Caki2 (cell line): ENCODE measurements at places on chromosomes 5 and 9. TPM values are rescaled to one million over a fixed set of nuclear protein-coding genes. Genes with fewer than 3 reads are reported as not detected.

Gene C5
- total RNA-seq: 0.96 and 1.9 TPM in 2 replicates

Gene C5orf52
- not detected in 2 replicates for total RNA-seq

Gene OBP2B
- total RNA-seq: not detected in 2 replicates

Gene PRLR
- total RNA-seq: not detected in 2 replicates

Gene GDF9
- 0.30 TPM in 1 of 2 replicates, not detected in the other for total RNA-seq

Gene PCDHA9
- total RNA-seq: not detected in 2 replicates

Gene DRD1
- not detected in 2 replicates for total RNA-seq

Gene ZBTB6
- 2.3 and 6.1 TPM in 2 replicates for total RNA-seq

Gene DDX4
- not detected in 2 replicates for total RNA-seq

Gene CTXN3
- total RNA-seq: not detected in 2 replicates

- DNase-seq: peak; percentile 92
Observed at GRCh38 chr5:107671742-107672210, 1.0 kb upstream of the EFNA5 start.

- no peak for DNase-seq
Observed at GRCh38 chr5:68818057-68818695, 275.6 kb upstream of the SLC30A5 start.

DNA sequence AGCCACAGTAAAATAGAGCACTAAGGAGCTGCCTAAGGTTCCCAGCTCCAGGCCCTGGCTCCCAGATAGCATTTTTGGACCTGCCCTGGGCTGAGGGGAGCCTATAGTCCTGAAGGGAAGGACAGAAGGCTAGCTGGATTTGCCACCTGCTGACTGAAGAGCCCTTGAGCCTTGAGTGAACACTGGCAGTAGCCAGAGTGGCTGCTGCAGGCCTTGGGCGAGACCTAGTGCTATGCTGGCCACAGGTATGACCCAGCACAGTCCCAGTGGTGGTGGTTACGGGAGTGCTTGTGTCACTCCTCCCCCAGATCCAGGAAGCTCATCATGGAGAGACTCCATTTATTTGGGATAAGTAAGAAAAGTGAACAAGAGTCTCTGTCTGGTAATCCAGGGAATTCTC lies 10.3 kb upstream of the STX17 start:
- DNase-seq: no peak

DNA sequence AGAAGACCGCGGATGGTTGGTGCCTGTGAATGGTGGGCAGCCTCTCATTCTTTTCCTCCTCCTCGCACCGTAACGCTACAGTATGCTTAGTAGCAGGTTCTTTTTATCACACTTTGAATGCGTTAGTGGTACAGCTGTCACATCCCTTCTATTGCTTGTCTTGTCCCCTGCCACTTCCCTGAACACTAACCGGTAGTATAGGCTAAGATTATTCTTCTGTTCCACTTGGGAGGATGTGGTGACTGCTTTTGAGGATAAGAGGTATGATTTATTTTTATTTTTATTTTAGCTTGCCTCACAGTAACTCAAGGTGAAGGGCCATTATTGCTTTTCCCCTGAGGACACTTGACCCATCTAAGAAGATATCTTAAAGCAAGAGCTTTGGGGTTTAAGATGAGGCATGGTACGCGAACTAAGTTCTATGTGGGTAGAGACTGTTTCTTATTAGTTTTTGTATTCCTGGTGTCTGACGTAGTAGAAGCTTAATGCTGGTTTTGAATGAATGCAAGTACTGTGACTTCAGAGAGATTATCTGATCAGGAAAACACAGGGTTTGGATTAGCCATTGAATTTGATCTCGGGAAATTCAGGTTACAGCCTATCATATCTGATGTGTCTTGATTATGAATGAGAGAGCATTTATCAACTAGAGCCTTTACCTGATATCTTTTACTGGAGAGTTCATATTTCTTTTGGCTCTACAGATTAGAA lies 951 bp downstream of the UNC13B start:
- DNase-seq: no peak

DNA sequence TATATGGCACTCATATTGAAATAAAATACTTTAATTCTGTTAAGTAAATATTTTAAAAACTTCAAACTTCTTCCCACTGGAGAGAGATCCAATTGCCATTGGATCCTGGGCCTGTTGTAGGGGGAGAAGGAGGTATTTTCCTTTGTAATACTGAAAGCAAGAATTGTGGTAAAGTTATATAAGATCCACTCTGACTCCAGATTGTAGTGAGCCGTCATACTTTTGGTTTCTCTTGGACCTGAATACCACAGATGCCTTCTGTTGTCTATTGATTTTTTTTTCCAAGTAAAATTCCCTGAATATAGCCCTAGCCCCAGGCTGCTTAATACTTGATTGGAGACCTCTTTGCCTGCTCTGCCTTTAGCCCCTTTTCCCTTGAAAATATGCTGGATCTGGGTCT lies 86.9 kb downstream of the ATG10 start:
- no peak for DNase-seq

GRCh38 chr9:123418052-123418430 lies 62.0 kb downstream of the CRB2 start:
- DNase-seq: no peak

DNA sequence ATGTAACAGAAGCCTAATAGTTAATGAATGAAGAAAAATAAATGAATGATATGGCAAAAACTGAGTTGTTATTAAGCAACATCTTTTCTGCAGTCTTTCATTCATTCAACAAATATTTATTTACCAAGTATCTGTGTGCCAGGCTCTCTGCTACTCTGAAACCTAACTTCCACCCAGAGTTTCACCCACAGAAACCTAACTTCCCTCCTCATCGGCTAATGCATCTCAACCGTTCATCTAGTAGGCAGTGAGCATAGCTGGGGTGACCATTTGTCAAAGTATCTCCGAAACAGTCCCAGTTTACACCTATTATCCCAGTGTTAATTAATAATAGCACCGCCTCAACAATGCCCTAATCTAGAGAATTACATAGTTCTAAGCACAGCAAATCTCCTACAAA lies 1.5 kb downstream of the TTC39B start:
- DNase-seq: no peak

DNA sequence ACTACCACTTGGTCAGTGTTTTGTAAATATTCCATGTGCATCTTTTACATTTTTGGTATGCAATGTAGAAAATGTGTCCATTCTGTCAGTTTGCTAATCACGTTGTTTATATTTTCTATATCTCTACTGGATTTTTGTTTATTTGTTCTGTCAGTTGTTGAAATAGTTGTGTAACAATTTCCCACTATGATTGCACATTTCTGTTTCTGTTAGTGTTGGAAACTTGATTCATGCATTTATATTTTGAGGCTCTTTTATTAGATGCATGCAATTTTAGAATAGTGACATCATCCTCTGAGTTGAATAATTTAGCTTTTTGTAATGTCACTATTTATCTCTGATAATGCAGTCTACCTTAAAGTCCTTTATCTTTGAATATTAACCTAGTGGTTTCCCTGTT lies 25.8 kb upstream of the LECT2 start:
- DNase-seq: no peak

DNA sequence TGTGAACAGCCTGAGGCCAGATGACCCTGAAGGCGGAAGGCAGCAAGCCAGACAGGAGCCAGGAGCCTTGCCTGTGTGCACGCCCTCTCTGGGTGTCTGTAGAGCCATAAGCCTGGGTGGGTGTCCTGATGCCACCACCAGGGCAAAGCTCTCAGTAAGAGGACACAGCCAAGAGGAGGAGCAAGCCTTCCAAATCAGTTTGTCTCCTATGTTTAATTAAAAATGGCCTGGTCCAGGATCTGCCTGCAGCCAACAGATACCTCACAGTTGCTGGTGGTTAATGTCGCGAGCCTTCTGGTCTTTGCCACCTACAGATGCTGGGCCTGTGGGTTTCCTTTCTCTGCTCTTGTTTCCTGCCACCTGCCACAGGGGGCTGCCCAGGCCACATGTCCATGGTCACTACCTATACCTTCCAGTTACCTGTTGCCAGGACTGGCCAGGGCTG lies 56.9 kb downstream of the SYK start:
- no peak for DNase-seq

- DNase-seq: peak; percentile 33
Observed at GRCh38 chr5:72156946-72157624, 49.8 kb downstream of the MAP1B start.

- DNase-seq: no peak
Observed at GRCh38 chr9:747567-747966, 93.9 kb upstream of the DMRT1 start.

- DNase-seq: no peak
Observed at GRCh38 chr9:31612336-31613030, 772.0 kb upstream of the ACO1 start.

- DNase-seq: no peak
Observed at GRCh38 chr9:109325089-109325488, 4.2 kb upstream of the EPB41L4B start.

DNA sequence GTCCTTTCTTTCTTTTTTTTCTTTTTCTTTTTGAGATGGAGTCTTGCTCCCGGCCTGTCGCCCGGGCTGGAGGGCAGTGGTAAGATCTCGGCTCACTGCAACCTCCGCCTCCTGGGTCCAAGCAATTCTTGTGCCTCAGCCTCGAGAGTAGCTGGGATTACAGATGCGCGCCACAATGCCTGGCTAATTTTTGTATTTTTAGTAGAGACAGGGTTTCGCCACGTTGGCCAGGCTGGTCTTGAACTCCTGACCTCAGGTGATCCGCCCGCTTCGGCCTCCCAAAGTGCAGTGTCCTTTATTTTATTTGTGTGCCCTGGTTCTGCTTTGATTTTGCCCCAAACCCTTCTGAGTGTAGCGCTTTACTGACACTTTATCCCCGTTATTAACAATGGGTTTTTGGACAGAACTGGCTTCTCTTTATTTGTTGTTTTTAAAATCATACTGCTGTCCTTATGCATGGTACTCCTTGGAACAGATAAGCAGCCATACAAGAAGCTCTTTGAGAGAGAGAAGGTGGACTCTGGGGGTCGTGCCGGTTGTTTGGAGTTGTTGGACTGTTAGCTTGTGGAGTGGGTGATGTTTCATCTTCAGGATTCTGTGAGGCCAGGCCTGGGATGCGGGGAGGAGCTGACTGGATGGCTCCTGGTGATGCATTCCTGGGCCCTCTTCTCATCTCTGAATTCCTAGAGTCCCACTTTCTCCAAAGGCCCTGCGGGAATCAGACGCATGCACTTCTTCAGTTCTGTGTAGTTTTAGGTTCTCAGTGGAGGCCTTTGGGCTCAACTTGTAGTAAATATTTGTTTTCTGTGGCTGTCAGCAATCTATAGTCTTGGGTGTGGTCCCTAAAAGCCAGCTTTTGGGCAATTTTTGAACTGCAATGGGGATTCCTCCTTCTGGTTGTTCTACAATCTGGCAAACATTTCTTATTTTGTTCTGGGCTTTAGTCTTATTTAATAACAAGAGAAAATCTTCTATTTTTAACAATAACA lies 47.8 kb downstream of the PTTG1 start:
- DNase-seq: peak; percentile 70
